T follicular helper cell (primary cell): ENCODE measurements at places on chromosomes 11 and 22.

- DNase-seq: no peak
These were observed 429 bp upstream of the SNX15 start for GRCh38 chr11:65026810-65027209.

DNA sequence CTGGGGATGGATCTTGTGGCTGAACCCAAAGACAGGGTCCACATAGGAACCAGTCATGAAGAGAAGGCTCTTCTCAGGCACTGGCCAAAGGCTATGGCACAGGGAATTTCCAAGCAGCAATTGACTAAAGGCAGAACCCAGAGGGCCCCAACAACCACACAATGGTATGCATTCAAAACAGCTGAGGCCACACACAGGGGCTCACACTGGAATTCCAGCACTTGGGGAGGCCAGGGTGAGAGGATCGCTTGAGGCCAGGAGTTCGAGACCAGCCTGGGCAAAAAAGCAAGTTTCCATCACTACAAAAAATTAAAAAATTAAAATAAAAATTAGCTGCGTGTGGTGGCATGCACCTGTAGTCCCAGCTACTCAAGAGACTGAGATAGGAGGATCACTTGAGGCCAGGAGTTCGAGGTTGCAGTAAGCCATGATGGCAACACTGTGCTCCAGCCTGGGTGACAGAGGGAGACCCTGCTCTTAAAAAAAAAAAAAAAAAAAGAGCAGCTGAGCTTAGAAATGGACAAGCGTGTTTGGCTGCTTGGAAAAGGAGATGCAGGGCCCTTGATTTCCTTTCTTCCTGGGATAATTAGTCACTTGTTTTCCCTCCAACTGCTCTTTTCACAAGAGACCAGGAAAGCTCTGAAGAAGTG, 44.6 kb downstream of the MYH9 start:
- DNase-seq: no peak

DNA sequence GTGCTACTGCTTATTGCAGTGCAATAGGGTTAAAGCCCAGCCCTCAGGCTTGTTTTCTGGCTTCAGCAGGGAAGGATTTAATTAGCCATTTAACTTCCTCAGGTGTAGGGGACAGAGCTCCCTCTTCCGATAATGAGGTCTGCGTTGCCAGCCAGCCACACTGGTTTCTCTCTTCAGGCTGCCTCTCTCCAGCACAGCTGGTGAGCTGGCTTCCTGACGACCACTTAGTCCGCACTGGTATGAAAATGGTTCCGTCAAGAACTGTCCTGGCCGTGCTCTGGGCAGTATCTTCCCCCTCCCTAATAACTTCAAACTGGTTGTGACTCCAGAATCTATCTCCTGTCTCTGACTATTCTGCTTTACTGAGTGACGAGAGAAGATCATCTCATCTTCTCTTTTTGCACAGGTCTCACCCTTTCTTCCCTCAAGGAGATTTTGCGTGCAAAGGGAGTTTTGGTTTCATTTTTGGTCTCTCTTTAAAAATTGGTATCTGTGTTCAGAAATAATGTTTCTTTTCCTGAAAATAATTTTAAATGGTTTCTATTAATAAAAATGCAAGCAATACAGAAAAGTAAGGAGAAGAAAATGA, 49.2 kb downstream of the CNTN5 start:
- no peak for DNase-seq

DNA sequence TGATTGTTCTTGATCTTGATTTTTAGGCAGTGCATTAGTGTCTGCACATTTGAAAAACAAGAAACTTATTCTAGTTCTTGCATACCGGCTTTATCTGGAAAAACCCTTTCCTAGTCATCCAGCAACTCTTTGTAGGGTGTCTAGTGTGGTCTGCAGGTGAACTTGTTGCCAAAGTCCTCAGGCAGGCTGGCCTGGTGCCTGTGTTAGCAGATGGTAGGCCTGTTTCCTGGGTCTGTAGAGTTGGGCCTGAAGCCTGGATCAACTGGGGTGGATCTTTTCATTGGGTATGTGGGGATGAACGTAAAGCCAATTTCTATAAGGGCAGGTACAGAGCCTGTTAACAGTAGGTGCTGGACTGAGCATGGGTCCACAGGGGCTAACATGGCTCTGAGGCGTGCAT, 5.6 kb upstream of the GLYATL1 start:
- no peak for DNase-seq
